ENCODE measurements at places on chromosomes 3 and 15.

GRCh38 chr3:126946405-126946804, 36.5 kb upstream of the PLXNA1 start:
- H3K27me3 ChIP-seq = no peaks in the 10 kb centered on the region
- H3K4me1 ChIP-seq = peaks cover 10% of the 10 kb centered on the region
- no peak overlapping the region for H3K4me3 ChIP-seq
- peaks cover 1% of the 10 kb centered on the region for H3K36me3 ChIP-seq
- DNase-seq = no peak

GRCh38 chr3:153291059-153291685, 129.1 kb downstream of the RAP2B start:
- no peaks in the 10 kb centered on the region for H3K27me3 ChIP-seq
- H3K4me3 ChIP-seq = no peak overlapping the region
- DNase-seq = no peak
- H3K27ac ChIP-seq = no peak overlapping the region

DNA sequence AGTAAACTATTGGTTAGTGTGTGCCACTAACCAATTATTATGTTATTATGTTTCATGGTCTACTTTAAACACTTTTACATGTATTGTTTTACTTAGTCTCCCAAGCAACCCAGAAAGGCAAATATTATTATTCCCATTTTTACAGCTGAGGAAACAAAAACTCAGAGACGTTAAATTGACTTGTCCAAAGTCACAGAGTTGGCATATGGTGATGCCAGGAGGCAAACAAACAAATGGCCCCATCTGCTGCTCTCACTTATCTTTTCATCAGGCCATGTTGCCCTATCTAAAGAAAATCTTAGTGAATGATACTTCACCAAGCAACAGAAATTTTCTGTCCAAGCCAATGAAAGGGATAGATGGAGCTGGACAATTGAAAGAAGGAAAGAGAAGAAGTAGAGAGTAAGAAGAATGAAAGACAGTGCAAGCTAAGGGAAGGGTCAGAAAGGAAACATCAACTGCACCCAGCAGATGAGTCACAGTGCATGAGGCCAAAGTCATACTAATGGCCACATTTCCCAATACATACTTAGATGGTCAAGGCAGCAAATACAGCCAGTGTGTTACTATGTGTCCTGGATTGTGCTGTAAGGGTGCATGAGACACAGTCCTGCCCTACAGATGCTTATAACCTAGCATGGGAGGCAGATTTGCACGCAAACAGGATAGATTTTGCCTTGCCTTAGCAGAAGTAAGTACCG, 266.9 kb downstream of the KCNMB2 start:
- H3K36me3 ChIP-seq = no peaks in the 10 kb centered on the region
- DNase-seq = no peak
- no peak overlapping the region for H3K27ac ChIP-seq
- no peak overlapping the region for H3K4me3 ChIP-seq
- no peaks in the 10 kb centered on the region for H3K27me3 ChIP-seq
- H3K4me1 ChIP-seq = no peaks in the 10 kb centered on the region

GRCh38 chr15:71104636-71105035, 10.6 kb upstream of the THSD4 start:
- no peaks in the 10 kb centered on the region for H3K27me3 ChIP-seq
- H3K36me3 ChIP-seq = no peaks in the 10 kb centered on the region
- DNase-seq = no peak
- no peak overlapping the region for H3K4me3 ChIP-seq

GRCh38 chr3:132753946-132754345, 31.7 kb upstream of the NPHP3 start:
- no peak overlapping the region for H3K4me3 ChIP-seq
- no peak overlapping the region for H3K27ac ChIP-seq
- no peak for DNase-seq
- no peaks in the 10 kb centered on the region for H3K27me3 ChIP-seq

GRCh38 chr3:31575448-31575847, 42.7 kb downstream of the STT3B start:
- H3K27me3 ChIP-seq = no peaks in the 10 kb centered on the region
- no peak overlapping the region for H3K27ac ChIP-seq
- DNase-seq = no peak
- peaks cover 43% of the 10 kb centered on the region for H3K36me3 ChIP-seq
- H3K4me1 ChIP-seq = peaks cover 2% of the 10 kb centered on the region

- no peaks in the 10 kb centered on the region for H3K36me3 ChIP-seq
- H3K27ac ChIP-seq = no peak overlapping the region
- H3K4me3 ChIP-seq = no peak overlapping the region
- DNase-seq = no peak
- no peaks in the 10 kb centered on the region for H3K27me3 ChIP-seq
Measured at GRCh38 chr3:144332868-144333267, 361.2 kb downstream of the DIPK2A start.

GRCh38 chr15:32981536-32981935, 213.0 kb downstream of the FMN1 start:
- H3K4me3 ChIP-seq = no peak overlapping the region
- peaks cover 2% of the 10 kb centered on the region for H3K4me1 ChIP-seq
- no peak overlapping the region for H3K27ac ChIP-seq
- DNase-seq = no peak
- no peaks in the 10 kb centered on the region for H3K27me3 ChIP-seq

- peaks cover 1% of the 10 kb centered on the region for H3K36me3 ChIP-seq
- H3K4me1 ChIP-seq = peaks cover 3% of the 10 kb centered on the region
- DNase-seq = no peak
Measured at GRCh38 chr3:130929804-130930203, 35.9 kb downstream of the ATP2C1 start.

GRCh38 chr15:63052077-63052841, 9.7 kb downstream of the TPM1 start:
- H3K4me1 ChIP-seq = peaks cover 19% of the 10 kb centered on the region
- no peak overlapping the region for H3K4me3 ChIP-seq
- H3K36me3 ChIP-seq = peaks cover 45% of the 10 kb centered on the region
- no peaks in the 10 kb centered on the region for H3K27me3 ChIP-seq

GRCh38 chr15:74768771-74769342, 13.0 kb upstream of the CSK start:
- peaks cover 10% of the 10 kb centered on the region for H3K27me3 ChIP-seq
- no peak for DNase-seq
- peaks cover 14% of the 10 kb centered on the region for H3K4me1 ChIP-seq
- H3K36me3 ChIP-seq = no peaks in the 10 kb centered on the region

- H3K4me3 ChIP-seq = no peak overlapping the region
- H3K27ac ChIP-seq = no peak overlapping the region
- H3K27me3 ChIP-seq = no peaks in the 10 kb centered on the region
- peaks cover 3% of the 10 kb centered on the region for H3K4me1 ChIP-seq
- DNase-seq = no peak
Measured at GRCh38 chr3:126057501-126057819, 26.5 kb downstream of the SLC41A3 start.

DNA sequence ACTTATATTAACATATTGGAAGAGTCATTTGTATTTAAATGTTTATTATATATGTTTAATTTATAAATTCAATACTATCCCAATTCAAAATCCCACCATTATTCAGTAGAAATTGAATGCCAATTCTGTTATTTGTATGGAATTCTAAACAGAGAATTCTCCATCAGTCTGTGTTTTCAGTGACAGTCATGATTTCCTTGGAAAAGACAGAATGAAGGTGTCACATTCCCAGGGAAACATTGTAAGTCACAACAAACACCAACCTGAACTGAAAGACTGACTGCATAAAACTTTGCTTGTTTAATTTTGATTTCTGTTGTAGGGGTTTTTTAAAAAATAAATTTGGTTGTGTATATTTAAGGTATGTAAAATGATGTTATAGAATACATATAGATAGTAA, 769.8 kb upstream of the BCHE start:
- no peaks in the 10 kb centered on the region for H3K36me3 ChIP-seq
- H3K4me1 ChIP-seq = no peaks in the 10 kb centered on the region
- no peak overlapping the region for H3K27ac ChIP-seq
- no peak overlapping the region for H3K4me3 ChIP-seq
- DNase-seq = no peak

DNA sequence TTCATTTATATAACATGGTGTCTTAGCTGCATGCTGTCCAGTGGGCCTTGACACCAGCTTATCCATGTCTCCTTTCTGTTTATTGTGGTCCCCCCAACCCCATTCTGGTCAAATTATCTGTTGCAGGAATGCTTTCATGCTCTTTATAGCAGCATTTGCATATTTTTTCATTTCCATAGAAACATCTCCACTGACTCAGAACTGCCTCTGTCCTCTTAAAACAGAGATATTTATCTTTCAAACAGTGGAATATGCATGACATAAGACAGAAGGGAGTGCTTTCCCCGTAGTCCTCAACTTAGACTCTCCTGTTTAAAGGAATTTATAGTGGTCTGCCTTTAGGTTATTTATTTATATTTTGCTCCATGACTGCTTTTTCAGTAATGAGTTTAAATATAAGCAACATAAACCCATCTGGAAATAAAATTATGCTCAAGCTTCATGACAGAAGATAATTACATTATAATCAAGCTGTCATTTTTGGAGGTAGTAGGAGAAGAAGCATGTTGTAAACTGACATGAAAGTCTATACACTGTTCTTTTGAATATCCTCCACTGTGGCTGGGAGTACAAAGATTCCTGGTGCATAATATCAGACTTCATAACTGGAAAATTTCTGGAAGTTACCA, 179.5 kb upstream of the CD96 start:
- no peak overlapping the region for H3K4me3 ChIP-seq
- no peaks in the 10 kb centered on the region for H3K27me3 ChIP-seq
- H3K27ac ChIP-seq = no peak overlapping the region
- no peak for DNase-seq

DNA sequence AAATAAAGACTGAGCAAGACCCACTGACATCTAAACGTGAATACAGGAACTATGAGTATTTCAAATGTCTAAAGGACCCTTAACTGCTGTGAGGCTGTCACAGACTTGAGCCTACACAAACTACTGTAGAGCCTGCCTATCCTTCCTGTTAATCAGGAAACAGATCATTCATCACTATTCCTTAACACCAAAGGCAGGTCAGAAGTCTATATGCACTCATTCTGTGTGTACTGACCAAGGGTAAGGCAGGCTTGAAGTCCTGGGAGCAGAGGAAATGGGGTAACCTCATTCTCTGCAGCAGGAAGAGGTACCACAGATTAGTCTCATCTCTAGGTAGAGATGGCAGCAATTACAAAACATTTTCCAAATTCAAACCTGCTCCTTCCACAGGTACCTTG, 30.7 kb downstream of the NPTN start:
- H3K27ac ChIP-seq = peak overlapping the region; percentile 86
- H3K36me3 ChIP-seq = no peaks in the 10 kb centered on the region
- no peak for DNase-seq
- H3K4me1 ChIP-seq = peaks cover 22% of the 10 kb centered on the region
- no peak overlapping the region for H3K4me3 ChIP-seq
- H3K27me3 ChIP-seq = no peaks in the 10 kb centered on the region

DNA sequence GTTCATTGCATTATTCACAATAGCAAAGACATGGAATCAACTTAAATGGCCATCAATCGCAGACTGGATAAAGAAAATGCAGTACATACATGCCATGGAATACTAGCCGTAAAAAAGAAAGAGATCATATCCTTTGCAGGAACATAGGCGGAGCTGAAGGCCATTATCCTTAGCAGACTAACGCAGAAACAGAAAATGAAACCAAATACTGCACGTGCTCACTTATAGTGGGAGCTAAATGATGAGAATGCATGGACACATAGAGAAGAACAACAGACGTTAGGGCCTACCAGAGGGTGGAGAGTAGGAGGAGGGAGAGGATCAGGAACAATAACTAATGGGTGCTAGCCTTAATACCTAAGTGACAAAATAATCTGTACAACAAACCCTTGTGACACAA, 57.9 kb downstream of the RASA2 start:
- H3K27me3 ChIP-seq = no peaks in the 10 kb centered on the region
- no peak for DNase-seq
- no peaks in the 10 kb centered on the region for H3K4me1 ChIP-seq
- H3K36me3 ChIP-seq = peaks cover 2% of the 10 kb centered on the region
- H3K27ac ChIP-seq = no peak overlapping the region

- no peak for DNase-seq
- H3K4me3 ChIP-seq = no peak overlapping the region
- no peaks in the 10 kb centered on the region for H3K4me1 ChIP-seq
- H3K27ac ChIP-seq = no peak overlapping the region
- no peaks in the 10 kb centered on the region for H3K27me3 ChIP-seq
- H3K36me3 ChIP-seq = no peaks in the 10 kb centered on the region
Measured at GRCh38 chr3:154642145-154642544, 212.2 kb upstream of the GPR149 start.

DNA sequence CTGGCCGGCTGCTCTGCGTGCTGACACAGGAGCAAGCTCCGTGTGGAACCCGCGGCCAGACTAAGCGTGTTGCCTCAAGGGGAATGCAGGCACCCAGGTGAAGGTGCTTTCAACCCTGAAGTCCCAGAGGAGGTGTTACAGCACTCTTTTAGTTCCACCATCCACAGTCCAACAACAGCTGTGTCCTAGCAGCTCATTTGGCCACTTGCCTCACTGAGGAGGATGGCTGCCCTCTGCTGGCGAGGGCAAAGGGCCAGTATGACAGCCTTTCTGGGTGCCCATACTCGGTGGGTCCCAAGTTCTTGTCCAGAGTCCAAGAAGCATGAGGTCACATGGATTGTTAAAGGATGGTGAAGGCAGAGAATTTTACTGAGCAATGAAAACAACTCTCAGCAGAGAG, 87.8 kb downstream of the C3orf85 start:
- no peaks in the 10 kb centered on the region for H3K36me3 ChIP-seq
- H3K27ac ChIP-seq = no peak overlapping the region
- H3K4me3 ChIP-seq = no peak overlapping the region

DNA sequence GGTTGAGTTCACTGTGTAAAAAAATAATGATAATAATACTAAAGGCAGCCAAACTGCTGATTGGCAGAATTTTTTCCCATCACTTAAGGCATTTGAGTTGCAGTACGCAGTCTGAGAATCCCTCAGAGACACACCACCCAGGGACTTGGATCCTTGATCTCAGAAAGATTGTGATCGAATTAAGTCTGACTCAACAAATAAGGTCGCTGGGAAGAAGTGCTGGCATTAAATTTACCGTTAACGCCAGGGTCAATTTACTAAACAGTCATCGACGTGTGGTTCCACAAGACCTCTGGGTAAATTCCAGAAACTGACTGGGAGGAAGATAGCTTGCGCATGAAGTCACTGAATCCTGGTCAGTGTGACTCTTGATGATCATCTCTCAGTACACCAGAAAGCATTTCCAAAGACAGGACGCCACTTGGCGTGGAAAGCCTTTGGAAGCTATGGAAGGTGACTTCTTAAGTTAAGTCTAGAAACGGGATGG, 48.3 kb upstream of the CGNL1 start:
- no peak overlapping the region for H3K27ac ChIP-seq
- peaks cover 8% of the 10 kb centered on the region for H3K27me3 ChIP-seq
- H3K4me1 ChIP-seq = peaks cover 7% of the 10 kb centered on the region
- DNase-seq = no peak
